ENCODE measurements at places on chromosomes 16 and 17.

DNA sequence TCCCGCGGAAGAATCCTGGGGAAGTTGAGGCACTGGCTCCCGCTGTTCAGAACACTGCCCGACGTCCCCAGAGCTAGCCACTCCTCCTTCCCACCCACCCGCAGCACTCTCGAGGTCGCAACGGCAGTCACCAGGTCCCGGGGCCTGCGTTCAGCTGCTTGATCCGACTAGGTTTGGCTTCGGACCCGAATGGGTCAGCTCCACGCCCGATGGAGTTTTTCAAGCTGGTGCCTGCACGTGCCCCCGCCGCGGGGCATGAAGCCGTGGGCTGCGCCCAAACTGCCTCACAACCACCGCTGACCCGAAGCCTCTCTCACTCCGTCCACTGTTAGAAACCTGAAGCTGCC, 12.4 kb upstream of the ODF4 start:
- no peak for DNase-seq

- DNase-seq, result no peak
These were observed 5.0 kb downstream of the IGFBP4 start for GRCh38 chr17:40448213-40448638.

GRCh38 chr17:50205111-50205962, 3.9 kb upstream of the COL1A1 start:
- DNase-seq, result no peak

GRCh38 chr17:77151186-77151585, 10.4 kb downstream of the SEC14L1 start:
- no peak for DNase-seq

DNA sequence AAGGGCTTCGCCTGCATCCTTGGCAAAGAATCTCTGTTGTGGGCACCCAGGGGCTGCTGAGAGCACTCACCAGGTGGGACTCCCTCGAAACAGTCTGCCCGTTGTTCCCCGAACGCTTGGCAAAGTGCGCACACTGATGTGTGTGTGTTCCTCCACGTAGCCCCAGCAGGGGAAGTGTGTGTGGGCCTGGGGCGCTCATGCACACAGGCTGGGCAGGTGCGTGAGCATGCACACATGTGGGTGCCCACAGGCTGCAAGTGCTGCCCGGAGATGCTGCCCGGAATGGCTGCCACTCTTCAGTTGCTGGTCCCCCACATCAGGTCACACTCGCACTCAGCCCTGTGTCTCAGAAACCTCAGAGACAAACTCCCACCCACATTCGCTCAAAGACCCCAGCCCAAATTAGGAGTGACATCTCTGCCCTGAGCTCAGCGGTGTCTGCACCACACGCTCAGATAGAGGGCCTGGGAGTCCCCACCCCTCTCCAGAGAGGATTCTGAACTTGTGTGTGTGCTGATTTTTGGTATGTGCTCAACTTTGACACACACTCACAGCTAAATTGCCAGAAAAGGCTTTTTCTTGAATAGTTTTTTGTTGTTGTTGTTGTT, 119.4 kb downstream of the MGAT5B start:
- DNase-seq, result no peak

DNA sequence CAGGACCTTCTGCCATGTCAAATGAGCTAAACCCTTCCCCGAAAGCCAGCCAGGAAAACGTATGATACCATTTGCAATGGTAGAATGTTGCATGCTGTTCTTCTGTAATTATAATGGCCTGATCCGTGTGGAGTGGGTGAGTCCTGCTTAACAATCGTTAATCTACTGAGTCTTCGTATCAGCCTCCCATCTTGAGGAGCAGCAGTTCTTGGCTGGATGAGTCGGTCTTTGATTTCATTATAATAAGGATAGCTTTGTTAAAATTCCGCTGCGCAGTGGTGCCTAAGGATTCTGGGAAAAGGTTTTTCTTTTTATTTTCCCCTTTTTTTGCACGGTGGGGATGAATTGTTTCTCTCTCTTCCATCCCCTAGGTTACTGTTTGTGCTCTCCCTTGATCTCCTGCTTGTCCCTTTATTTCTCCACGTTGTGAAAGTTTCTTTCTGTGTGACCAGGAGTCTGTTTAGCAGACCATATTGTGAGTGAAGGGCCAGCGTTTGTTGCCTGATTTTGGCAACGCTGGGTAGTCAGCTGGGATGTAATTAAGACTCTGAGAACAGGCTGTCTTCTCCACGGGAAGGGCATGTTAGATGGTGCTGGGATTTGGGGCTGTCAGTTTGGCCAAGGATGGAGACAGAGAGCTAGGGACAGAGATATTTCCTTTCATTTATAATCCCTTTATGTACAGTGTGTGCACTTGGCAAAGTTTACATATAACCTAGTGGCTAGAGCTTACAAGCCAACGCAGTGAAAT, 263.0 kb downstream of the FTO start:
- no peak for DNase-seq

DNA sequence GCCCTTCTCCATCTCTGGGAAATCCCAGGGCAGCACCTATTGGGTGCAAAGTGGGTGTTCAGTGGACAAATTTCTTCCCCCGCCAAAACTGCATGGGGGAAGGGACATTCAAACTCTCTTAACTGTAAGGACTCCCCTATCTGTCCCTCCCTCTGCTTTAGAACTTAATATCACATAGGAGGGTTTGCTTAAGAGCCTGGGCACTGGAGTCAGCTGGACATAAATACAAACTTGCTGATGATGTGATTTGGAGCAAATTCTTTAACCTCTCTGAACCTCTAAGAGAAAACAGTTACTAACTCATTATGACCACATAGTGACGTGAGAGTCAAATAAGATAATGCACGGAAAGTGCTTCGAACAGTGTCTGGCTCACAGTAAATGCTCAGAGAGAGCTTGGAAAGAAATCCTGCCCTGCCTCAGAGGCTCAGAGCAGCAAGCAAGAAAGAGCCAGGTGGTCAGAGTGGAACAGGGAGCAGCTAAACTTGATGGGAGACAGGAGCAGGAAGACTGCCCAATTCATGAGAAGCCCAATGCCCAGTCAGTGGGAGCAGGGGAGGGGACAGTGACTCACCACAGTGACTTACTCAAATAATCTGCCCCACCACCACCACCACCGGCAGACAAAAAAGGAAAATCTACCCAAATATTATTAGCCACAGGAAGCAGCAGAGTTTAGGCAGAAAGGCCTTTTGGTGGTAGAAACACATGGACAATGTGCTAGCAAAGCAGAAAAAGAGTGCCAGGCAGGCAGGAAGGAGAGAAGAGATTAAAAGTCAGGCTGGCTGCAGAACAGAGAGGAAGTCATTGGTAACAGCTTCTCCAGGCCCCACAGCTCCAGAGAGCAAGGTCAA, 23.9 kb upstream of the CCL1 start:
- no peak for DNase-seq

GRCh38 chr16:87854053-87854906, 15.0 kb downstream of the SLC7A5 start:
- no peak for DNase-seq

DNA sequence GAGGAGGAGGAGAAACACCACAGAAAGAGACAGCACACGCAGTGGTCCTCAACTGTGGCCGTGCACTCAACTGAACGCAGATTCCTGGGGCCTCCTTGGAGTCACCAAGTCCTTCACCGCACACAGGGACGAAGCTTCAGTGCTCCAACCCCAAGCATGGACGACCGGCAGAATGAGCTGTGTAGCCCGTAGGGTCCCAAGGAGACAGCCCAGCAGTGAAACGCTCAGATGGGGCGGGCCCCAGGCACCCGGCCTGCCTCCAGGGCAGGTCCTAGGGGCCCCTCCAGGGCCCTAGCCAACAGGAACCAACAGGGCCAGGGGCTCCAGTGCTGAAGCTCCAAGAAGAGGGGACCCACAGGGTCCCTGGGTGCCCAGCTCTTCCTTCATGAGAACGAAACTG, 13.2 kb downstream of the RAB40B start:
- DNase-seq, result no peak

DNA sequence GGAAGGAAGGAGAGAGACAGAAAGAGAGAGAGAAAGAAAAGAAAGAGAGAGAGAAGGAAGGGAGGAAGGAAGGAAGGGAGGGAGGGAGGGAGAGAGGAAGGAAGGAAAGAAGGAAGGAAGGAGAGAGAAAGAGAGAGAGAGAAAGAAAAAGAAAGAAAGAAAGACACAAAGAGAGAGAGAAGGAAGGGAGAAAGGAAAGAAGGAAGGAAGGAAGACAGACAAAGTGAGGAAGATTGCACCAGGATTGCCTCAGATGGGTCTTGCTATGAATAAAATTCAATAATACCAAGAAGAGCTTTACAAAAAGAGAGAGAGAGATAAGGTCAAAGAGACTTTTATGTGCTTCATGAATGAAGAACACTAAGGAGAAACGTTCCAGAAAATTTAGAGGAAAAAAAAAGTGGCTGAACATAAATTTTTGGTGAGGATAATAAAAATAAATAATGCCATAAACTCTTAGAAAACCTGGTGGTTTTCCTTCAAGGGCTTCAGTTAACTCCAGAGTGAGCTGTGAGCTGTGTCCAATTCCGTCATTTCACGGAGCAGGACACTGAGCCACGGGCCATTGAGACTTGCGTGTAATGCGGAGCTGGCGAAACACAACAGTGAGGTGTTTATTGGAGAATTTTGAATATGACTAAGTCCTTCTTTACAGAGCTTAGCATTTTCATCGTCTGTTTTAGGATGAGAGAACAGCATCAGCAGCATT, 72.7 kb upstream of the TNRC6C start:
- no peak for DNase-seq

GRCh38 chr17:16443511-16444257, 28.3 kb downstream of the TRPV2 start:
- DNase-seq, result peak; percentile 19

DNA sequence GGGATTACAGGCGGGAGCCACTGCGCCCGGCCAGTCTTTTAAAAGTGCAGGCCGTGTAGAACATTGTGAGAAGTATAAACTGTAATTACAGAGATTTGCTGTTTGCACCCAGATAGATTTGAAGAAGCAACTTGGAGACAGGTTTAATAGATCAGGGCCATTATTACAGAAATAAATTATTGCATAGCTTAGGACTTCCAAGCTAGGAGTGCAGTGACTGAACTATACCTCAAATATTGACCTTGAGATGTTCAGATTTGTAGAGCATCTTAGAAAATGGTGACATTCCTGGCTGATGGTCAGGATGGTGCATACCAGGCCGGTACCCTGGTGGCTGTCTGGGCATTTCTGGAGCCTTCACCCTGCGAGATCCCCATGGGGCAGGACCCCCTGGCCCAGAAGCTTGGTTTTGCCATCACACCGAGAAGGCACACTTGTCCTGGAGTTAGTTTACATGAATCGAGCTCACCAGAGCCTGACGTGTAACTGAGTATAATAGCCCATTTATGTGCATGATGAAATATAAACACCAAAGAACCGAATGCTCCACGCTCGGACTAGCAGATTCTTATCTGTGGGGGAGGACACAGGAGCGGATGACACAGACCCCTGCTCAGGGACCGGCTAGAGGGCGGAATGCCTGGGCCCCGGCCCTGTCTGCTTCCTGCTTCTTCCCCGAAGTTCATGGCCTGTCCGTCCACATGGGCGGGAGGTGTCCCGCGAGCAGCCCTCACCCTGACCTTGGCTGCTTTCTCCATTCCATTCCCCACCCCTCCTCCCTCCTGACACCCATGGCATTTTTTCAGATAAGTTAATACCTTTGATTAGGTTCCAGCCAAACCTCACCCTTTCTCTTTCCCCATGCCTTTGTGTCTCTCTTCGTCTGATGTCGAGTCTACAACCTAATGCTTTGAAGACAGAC, 32.1 kb downstream of the CCDC40 start:
- DNase-seq, result no peak

DNA sequence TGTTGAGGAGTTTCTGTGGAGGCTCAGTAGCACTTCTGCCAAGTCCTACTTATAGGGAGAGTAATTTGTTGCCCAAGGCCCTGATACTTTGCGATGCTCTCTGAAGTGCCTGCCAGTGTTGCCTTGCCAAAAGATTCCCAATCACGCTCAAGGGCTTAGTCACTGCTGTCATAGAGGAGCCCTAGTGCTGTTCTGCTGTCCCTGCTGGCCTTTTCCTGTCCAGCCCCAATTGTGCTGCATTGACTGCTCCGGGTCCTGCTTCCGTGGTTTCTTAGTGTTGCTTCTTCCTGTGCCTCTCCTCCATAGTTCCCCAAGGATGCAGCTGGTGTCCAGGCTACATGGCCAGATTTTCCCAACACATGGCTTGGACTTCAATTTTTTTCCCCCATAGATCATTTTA, 13.9 kb downstream of the NUP93 start:
- DNase-seq, result no peak

DNA sequence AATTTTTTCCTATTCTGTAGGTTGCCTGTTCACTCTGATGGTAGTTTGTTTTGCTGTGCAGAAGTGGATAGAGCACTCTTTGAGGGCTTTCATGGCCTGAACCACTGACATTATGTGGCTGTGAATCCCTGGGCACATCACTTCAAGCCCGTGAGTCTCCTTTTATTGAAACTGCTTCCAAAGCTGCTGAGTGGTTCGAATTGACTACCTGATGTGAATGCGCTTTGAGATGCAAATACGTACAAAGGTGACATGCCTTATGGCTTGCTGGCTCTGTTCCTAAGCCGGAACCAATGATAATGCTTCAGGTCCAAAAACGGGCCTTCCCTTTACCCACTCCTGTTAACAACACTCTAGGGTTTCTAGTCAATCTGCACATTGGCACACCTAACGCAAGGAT, 34.3 kb downstream of the ASPA start:
- DNase-seq, result no peak

- DNase-seq, result no peak
These were observed 272.8 kb upstream of the XYLT1 start for GRCh38 chr16:17743578-17743977.

DNA sequence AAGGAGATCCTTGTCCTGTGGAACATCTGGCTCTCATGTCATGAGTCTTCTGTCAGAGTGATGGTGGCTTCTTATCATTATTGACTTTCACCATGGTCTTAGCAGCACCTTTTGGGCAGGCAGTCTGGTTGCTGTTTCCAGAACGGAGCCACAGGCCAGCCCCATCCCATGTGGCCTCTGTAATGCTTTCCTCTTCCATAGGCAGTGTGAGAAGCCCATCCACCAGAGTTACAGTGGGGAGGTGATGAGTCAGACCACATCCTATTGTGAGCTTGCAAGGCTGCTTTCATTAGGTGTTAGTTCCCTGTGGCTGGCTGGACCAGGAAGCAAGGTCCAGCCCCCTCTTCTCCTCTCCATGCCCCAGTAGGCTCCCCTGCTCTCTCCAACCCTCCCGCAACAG, 30.8 kb upstream of the SPACA3 start:
- DNase-seq, result no peak

- DNase-seq, result no peak
These were observed 1.3 kb downstream of the HBQ1 start for GRCh38 chr16:181565-182021.

DNA sequence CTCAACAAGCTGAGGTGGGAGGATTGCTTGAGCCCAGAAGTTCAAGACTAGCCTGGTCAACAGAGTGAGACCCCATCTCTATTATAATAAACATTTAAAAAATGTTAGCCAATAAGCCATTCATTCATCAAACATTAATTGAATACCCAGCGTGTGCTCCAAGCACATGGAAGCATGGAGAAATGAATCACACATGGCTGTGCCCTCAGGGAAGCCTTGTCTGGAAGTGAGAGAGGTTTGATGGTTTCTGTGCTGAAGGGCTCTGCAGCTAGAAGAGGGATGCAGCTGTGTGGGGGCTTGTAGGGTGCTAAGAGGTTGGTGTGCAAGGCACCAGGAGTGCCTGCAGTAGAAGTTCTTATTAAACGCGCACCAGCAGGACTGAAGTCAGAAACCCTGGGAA, 11.2 kb downstream of the CYB5D2 start:
- no peak for DNase-seq

All from CD4-positive, alpha-beta memory T cell (primary cell).